SK-N-MC (cell line): ENCODE measurements at places on chromosomes 1 and 21.

GRCh38 chr1:206734499-206735142 lies 36.0 kb upstream of the IL19 start:
- no peak for DNase-seq

DNA sequence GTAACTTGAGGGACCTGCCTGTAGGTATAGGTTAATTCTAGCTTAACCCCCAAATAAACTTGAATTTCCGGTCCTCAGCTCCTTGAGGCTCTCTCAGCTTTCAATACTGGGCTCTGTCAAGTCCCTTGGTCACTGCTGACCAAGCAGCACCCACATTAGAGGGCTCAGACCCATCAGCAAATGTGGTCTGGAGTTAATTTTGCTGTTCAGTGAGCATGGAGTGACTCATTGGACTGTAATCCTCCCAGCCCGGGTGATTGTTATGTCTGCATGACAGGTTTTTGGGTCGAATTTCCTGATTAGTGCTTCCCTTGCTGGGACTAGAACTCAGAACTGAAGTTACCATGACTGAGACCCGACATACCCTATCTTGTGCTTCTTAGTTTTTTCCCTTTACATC lies 130.6 kb downstream of the URB2 start:
- DNase-seq = no peak

- DNase-seq = no peak
These were observed 148.9 kb downstream of the CDC42BPA start for GRCh38 chr1:227169343-227169742.

GRCh38 chr1:23627069-23627735 lies 64.4 kb upstream of the RPL11 start:
- no peak for DNase-seq

- no peak for DNase-seq
These were observed 37.4 kb upstream of the NTPCR start for GRCh38 chr1:232912845-232913580.

DNA sequence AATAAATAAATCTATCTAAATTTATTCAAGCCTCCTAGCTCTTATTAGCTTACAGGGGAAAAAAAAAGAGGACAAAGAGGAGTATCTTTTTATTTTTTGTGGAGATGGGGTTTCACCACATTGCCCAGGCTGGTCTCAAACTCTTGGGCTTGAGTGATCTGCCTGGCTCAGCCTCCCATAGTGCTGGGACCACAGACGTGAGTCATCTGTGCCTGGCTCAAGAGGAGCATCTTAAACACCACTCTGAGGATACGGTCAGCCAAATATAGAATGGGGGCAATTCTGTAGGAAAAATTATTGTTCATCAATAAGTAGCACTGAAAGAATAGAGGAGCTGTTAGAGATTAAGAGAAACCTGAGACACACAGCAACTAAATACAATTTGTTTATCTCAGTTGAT lies 24.1 kb downstream of the SLC45A3 start:
- no peak for DNase-seq

DNA sequence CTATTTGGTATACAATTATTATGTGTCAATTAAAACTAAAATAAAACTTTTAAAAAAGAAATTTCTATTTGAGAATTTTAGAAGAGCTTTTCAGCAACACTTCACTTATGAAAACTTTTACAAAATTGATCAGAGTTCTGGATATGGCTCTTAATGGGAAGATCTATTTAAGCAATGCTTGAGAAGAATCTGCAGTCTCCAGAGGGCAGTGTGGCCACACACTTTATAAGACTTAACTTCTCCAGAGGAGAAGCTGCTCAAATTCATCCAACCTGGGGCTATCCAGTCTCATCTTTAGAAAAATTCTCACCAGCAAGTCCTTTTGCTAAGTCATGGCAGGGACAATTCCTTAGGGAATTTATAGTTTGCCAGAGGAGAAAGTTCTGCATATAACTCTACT lies 25.2 kb upstream of the AGO1 start:
- DNase-seq = peak; percentile 16

GRCh38 chr1:38076455-38076854 lies 29.9 kb upstream of the POU3F1 start:
- no peak for DNase-seq

DNA sequence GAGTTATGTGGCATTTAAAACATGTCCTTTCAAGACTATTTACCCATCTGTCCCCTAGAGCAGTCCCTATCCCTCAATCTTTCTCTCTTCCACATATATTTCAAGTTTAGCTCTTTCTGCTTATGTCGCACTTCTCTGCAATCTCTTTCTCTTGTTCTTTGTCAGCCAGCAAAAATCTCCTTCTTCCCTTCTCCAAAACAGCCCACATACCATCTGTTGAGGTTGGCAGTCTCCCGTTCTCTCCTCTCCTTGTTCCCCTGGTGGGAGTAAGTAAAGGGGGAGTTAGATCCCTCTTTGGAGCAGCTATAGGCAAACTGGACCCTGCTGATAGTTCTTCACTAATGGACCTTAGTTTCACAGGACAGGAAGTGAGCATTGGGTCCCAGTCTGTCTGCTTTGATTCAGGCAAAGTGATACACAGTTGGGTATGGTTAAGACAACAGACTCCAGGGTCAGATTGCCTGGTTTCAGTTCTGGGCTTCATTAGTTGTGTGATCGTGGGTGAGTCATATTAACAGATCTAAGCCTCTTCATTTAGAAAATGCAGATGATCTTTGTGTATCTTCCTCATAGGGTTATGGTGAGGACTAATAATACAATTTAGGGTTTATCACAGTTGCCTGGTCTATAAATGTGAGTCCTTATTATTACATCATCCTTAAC lies 19.7 kb downstream of the BRINP2 start:
- no peak for DNase-seq
